CD4-positive, CD25-positive, alpha-beta regulatory T cell (primary cell): ENCODE measurements at places on chromosomes 7 and 10.

GRCh38 chr7:131244259-131244852 is 83.3 kb upstream of the MKLN1 start:
- no peak for DNase-seq

GRCh38 chr7:109449760-109450159 is 880.1 kb downstream of the DNAJB9 start:
- DNase-seq, result no peak

DNA sequence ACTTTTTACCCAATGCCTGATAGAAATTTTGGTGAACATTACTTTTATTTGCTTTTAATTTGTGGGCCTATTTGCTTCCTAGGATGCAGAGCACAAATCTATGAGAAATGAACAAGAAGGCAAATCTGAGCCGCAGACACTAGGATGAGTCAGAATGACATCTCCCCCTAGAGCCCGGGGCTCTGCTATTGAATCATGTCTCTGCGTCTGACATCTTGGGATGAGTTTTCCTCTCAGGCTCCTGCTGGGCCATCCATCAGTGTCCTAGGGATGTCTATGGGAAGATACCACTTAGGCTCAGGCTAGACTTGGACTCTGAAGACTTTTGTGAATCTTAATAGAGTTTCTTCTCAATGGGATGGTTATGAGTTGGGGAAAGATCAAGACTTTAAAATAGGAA is 157.3 kb upstream of the MTPN start:
- no peak for DNase-seq

- DNase-seq, result no peak
These were observed 108.0 kb downstream of the LRRTM3 start for GRCh38 chr10:67033878-67034277.

- DNase-seq, result no peak
These were observed 1367.1 kb downstream of the XPNPEP1 start for GRCh38 chr10:108556186-108556585.

GRCh38 chr7:151761231-151761630 is 115.7 kb downstream of the PRKAG2 start:
- DNase-seq, result no peak

- no peak for DNase-seq
These were observed 26.1 kb downstream of the CREB3L2 start for GRCh38 chr7:137975768-137976167.

GRCh38 chr10:21727452-21728168 is 193.6 kb downstream of the MLLT10 start:
- DNase-seq, result no peak

GRCh38 chr10:78508955-78509748 is 475.5 kb downstream of the RPS24 start:
- no peak for DNase-seq

- DNase-seq, result no peak
These were observed 226.9 kb downstream of the WDR11 start for GRCh38 chr10:121078036-121078435.

- peak; percentile 32 for DNase-seq
These were observed 37.3 kb upstream of the PRSS1 start for GRCh38 chr7:142711746-142712616.

DNA sequence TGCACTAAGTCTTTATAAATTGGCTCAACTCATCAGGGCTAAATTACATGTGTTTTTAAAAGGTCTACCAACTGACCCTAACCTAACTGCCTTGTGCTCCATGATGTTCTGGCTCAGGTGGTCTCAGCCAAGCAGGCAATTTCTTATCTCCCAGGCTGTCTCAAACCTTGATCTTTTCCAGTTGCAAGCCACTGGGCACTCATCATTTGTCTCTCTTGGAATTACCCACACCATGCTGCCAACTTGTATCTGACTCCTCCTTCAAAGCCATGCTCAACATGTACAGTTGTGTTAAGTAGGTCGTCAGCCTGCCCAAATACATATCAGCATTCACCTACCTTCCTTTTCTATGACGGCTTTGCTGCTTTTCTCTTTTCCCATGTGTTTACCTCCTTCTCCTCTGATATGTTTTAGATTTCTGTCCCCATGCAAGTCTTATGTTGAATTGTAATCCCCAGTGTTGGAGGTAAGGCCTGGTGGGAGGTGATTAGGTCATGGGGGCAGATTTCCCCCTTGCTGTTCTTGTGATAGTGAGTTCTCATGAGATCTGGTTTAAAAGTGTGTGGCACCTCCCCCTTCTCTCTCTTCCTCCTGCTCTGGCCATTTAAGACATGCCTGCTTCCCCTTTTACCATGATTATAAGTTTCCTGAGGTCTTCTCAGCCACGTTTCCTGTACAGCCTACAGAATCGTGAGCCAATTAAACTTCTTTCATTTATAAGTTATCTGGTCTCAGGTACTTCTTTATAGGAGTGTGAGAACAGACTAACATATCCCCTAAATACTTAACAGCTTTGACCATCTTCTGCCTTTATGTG is 130.0 kb downstream of the ELAPOR2 start:
- DNase-seq, result no peak

GRCh38 chr7:50348469-50349162 is 44.1 kb downstream of the IKZF1 start:
- no peak for DNase-seq

DNA sequence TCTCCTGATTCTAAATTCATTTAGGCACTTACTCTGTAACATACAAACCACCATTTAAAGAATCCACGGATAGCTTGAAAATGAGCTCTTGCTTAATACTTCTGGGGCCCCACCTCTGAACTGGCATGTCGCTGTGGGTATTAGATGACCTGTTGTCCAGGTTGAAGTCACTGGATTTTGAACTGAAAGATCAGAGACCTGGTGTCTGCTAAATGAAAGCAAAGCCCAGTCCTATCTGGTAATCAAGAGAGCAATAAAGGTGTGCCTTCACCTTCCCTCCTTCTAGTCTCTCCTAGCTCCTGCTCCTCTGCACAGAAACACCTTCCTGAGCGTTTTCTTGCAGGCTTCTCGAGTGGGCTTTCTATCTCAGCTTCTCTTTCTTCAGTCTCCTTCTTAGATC is 4.4 kb downstream of the ENO4 start:
- no peak for DNase-seq

DNA sequence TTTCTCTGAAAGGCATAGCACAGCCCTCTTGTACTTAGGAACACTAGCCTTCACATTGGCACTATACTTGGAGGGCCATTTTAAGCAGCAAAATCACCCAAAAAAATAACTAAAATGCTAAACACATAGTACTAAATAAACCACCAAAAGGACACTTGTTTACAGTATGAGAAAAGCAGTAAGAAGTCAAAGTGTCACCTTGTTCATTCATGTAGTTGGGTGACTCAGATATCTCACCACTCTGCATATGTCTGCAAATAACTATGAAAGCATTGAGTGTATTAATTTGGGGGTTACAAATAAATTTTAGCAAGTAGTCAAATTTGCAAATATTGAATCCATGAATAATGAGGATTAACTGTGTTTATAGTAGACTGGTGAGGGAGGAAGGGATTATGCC is 107.6 kb downstream of the ELAPOR2 start:
- DNase-seq, result no peak

GRCh38 chr7:121182902-121183301 is 145.9 kb upstream of the WNT16 start:
- no peak for DNase-seq

GRCh38 chr10:131936736-131937135 is 35.9 kb downstream of the PPP2R2D start:
- no peak for DNase-seq
